ENCODE measurements at places on chromosomes 2 and 18.

GRCh38 chr2:63827749-63828148 lies 13.9 kb upstream of the UGP2 start:
- DNase-seq, result no peak

DNA sequence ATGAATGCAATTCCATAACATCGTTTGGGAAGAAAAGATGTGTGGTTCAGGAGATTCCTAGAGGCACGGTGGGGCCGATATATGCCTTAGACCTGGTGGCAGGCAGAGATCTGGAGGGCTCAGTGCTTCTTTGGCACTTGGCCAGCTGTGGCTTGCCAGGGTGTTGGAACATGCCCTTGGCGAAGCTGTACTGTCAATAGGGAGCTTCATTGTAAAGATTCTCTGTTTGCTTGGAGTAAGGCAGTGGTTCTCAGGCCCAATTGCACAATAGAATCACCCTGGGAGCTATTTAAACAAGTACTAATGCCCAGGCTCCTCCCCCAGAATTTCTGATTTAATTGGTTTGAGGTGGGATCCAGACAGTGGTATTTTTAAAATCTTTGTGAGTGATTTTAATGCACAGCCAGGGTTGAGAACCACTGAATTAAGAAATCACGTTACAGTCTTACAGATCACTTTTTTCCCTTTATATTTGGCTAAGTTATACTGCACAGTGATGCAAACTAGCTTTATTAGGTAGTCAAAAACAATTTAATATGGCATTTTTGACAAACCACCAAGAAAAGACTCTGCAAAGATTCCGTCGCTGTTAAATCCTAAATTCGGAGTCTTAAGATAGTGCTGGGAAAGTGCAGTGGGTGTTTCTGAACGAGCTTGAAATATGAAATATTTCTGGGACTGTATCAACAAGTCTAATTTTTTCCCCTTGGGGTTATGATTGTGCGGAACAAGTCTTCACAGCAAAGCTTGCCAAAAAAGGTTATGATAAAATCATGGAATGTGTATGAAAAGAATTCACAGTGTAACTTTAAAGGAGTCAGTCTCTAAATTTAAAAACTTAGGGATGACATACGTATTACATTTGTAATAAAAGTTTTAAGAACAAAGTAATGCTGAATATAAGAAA lies 78.0 kb downstream of the CRIM1 start:
- DNase-seq, result no peak

GRCh38 chr2:103823847-103824246 lies 1030.1 kb upstream of the POU3F3 start:
- DNase-seq, result peak; percentile 20

DNA sequence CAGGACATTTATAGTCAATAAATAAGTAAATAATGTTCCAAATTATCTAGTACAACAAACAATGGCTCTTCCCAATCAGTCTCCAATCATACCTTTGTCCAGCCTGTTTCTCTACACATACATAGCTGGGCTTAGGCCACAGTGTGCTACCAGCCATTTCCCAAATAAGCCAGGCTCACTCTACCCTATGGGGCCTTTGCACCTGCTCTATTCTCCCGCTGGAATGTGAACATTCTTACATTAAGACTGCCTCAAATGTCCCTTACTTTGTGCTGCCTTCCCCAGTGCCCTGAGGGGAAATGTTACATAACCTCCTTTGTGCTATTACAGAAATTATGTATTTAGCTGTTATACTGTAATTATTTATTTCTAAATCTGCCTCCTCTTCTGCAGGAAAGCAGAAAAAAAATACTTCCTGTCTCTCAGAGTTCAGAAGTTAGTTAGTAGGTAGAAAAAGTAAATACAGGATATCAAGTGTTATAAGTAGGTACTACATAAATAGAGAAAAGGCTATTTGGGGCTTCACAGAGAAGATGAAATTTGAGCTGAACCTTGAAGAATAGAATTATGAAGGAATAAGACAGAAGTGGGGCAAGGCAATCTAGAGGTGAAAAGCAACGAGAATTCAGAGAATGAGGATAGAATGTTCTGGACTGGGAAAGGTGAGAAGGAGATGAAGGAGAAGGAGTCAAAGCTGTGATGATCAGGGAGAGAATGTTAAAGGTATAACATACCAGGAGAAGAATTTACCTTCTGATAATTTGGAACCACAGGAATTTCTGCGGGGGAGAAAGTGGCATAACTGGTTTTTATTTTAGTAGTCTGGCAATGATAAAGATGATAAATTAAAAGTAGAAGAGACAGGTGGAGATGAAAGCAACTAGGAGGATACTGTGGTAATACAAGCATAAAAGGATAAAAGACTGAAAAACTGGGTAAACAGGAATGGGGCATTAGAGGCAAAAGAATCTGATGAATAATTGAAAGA lies 37.0 kb downstream of the ROCK1 start:
- no peak for DNase-seq

- DNase-seq, result no peak
Observed at GRCh38 chr2:65297544-65297943, 69.9 kb downstream of the ACTR2 start.

DNA sequence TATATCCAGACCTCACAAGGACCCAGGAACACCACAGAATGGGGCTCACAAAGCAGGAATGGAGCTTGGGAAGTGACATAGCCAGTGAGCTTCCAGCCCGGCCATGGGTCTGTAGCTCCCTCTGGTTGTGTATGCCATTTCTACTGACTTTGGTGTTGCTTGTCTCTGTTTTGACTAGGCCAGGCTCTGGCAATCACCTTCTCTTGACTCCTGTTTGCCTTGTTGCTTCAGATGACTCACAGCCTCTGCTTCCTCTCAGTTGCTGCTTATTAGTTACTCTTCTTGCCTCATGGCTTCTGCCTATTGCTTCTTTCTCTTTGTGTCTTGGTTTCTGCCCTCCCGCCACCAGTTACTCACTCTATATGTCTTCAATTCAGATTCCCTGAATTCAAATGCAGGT lies 15.8 kb upstream of the IER3IP1 start:
- no peak for DNase-seq

- DNase-seq, result no peak
Observed at GRCh38 chr2:119873350-119874315, 113.9 kb downstream of the PTPN4 start.

- DNase-seq, result no peak
Observed at GRCh38 chr2:147017951-147018645, 826.7 kb upstream of the ACVR2A start.

- DNase-seq, result no peak
Observed at GRCh38 chr2:85734942-85735608, 18.7 kb upstream of the ATOH8 start.

DNA sequence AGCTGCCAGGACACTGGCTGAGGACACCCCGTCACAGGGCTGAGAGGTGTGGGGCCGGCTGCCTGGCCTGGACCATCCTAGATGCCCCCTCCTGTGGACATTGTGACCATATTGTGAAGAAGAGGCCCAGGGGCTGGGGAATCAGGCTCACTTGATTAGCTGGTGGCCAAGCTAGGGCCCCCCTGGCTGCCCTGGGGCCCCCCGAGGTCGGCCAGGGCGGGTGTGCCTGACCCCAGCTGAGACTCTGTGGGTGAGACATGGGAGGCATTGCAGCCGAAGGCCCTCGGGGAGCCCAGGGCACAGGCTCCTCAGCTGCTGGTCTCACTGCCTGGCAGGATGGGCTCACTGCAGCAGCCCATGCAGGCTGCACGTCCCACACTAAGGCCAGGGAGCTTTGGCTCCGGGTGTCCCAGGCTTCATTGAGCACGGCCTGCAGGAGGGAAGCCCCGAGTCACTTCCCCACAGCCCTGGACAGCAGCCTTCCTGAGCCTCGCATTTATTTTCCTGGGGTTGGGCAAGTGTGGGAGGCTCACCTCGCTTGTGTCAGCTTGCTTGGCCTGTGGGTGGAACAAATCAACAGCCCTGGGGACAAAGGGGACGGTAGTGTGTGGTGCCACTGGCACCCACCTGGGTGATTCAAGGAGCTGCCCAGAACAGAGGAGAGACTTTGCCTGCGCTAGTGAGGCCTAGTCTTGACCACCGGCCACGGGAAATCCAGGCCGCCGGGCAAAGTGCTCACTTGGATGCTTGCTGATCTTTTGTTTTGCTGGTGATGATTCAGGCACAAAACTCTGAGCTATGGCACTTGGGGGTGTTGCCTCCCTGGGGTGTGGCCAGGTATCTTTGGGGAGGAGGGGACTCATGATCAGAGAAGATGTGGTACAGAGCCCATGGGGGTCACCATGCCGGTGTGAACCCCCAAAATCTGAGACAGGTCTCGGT lies 1.3 kb downstream of the GAL3ST2 start:
- no peak for DNase-seq

GRCh38 chr2:221437056-221437455 lies 135.0 kb downstream of the EPHA4 start:
- peak; percentile 32 for DNase-seq

GRCh38 chr2:25854613-25855012 lies 23.7 kb downstream of the ASXL2 start:
- DNase-seq, result no peak

GRCh38 chr18:62778976-62779869 lies 63.9 kb downstream of the PHLPP1 start:
- DNase-seq, result no peak
